NCI-H2081 treated with DMSO at 0.1 percent for 48 hours (cell line): ENCODE measurements at places on chromosomes 11 and 22.

DNA sequence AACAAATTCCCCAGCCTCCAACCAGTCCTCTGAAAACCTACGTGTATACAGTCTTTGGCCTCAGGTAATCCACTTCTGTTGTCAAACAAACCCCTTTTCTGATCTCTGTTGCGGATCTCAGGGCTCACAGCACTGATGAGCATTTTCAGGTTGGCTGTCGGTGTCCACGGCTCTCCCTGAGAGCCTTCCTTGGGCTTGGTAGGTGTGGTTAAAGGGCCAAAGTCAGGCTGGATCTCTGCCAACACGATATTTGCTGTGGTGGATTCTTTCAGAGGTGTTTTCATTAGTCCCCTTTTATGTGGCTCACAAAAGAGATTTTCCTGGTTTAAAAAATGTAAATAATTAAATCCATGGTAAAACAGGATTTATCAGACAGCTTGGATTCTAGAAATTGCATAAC, 2.9 kb downstream of the E2F8 start:
- DNase-seq: no peak

DNA sequence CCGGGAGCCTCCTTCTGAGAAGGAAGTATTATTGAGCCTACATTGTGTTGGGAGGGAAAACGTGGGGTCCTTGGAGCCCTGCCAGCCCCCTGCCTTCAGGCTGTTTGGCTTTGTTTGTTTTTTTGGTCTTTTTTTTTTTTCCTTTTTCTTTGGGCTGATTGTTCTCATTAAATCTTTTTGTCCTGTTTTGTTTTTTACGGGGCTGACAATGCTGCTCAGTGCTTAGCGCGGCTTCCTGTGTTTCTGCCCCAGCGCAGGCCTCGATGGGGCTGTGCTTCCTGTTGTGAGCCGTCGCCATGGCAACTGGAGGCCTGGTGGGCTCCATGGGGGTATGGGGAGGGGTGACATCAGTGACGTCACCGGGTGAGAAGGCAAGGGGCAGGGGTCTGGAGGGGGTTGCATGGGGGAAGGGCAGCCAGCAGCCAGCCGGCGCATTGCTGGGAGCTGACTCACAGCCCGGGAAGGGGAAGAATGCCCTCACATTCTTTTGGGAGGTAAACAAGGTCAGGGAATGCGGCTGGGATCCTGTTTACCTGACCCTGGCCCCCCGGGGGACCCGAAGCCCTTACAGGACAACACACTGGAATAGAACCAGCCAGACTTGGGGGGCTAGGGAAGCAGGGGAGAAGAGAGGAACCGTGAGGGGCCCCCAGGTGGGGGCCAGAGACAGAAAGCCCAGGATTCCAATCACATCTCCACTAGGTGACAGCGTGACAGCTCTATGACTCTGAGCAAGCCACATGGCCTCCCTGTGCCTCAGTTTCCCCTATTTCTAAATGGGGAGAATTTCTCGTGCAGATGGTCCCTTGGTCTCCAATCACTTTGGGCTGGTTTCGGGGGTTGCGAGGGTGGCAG, 22.2 kb upstream of the CBX7 start:
- no peak for DNase-seq

GRCh38 chr11:12120031-12121008, 9.9 kb downstream of the MICAL2 start:
- DNase-seq: no peak

DNA sequence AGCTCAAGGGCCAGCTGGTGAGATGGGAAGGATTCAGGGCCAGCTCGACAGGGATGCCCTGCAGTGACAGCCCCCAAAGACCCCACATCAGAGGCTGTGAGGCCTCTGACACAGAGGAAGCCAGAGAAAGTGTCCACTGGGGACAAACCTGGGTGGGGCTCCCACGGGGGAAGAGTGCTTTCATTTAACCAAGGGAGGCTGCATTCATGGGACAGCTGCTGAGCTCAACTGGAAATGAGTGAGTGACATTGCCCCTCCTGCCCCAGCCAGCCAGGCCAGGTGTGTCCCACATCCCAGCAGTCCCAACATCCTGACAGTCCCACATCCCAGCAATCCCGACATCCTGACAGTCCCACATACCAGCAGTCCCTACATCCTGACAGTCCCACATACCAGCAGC, 61.0 kb downstream of the DHCR7 start:
- no peak for DNase-seq

GRCh38 chr11:116702772-116703385, 69.9 kb downstream of the BUD13 start:
- DNase-seq: no peak

DNA sequence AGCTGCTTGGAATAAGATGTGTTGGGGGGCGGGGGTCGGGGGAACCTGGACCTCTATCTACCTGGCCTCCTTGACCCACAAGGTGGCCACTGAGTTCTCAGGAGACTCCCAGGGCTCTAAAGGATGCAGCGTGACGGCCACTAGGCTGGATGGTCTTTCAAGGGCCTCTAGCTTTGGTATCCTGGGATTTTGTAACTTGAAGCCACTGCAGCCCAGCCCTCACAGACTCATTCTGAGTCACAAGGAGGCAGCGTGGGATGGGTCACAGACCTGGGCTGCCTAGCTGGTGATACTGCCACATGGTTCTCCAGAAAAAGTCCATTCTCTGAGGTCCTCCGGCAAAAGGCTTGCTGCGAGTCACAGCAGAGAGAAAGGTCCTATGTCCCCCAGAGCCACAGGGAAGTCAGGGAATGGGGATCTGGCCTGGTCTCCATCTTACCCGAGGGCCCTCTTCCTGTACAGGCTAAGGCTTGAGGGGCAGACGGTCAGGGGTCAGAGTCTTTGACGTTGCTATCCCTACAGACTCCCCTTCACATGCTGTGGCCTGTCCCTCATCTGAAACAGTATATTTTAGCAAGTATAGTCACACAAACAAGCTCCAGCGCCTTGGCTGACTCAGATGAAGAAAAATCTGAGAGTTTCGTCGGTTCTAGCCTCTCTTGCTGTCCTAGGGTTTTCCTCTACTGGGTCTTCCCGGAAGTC, 52.4 kb downstream of the KCNC1 start:
- no peak for DNase-seq

DNA sequence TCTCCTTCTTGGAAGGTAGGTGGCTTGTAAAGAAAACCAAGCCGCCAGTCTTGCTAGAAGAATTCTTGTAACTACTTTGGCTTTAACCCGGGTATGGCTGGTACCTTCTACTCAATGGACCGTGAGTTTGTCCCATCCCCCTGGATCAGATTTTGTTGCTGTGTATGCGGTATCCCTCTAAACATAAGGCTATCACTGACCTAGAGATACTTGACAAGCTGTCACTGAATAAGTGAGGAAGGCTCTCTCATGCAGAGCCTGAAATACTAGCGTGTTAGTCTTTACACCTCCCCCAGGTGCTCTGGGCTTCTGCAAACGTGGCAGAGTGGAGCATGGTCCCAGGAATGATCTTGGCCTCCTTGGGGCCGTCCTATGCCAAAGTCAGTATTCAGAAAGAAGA, 34.5 kb downstream of the GLB1L2 start:
- no peak for DNase-seq

DNA sequence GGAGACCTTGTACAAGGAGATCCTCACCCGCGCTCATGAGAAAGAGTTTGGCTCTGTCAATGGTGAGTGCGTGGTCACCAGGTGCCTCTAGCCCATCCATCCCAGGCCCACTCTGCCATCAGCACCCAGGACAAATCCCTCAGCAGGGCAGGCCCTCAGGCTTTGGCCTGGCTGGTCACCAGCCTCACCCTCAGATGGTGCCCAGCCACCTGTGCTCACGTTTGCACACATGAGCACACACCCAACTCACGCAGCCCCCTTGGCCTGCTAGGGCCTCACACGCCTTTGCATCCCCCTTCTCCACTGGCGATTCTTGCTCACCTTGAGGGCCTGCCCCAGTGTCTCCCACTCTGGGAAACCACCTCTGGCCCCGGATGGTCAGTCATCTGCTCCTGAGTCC, 4.1 kb upstream of the RAB1B start:
- DNase-seq: no peak

- DNase-seq: no peak
These were observed 3.7 kb upstream of the RIN1 start for GRCh38 chr11:66339686-66340483.

- DNase-seq: no peak
These were observed 38.5 kb downstream of the TRAF6 start for GRCh38 chr11:36471577-36471976.

GRCh38 chr11:116694349-116694725, 78.5 kb downstream of the BUD13 start:
- no peak for DNase-seq

GRCh38 chr11:19906126-19906525, 193.5 kb downstream of the NAV2 start:
- DNase-seq: no peak

- DNase-seq: no peak
These were observed at the start of gene GAL3ST3 for GRCh38 chr11:66048547-66049323. Gene GAL3ST3 (minus strand): TSS chr11:66049161. CDS start chr11:66045415, 3,746 bp downstream.

DNA sequence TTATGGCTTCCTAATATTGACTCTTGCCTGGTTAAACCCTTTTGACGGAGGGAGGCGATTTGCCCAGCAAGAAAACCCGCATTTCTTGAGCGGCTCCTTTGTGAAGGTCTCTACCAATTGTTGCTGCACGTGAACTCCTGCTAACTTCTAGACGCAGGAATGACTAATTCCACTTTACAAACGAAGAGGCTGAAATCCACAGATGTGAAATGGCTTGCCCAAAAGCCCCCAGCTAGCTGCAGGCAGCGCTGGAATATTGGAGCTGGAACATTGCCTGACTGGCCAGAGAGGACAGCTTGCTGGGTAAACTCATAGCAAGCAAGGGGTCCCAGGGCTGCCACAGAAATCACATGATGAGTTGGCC, 542 bp downstream of the GCAT start:
- no peak for DNase-seq

DNA sequence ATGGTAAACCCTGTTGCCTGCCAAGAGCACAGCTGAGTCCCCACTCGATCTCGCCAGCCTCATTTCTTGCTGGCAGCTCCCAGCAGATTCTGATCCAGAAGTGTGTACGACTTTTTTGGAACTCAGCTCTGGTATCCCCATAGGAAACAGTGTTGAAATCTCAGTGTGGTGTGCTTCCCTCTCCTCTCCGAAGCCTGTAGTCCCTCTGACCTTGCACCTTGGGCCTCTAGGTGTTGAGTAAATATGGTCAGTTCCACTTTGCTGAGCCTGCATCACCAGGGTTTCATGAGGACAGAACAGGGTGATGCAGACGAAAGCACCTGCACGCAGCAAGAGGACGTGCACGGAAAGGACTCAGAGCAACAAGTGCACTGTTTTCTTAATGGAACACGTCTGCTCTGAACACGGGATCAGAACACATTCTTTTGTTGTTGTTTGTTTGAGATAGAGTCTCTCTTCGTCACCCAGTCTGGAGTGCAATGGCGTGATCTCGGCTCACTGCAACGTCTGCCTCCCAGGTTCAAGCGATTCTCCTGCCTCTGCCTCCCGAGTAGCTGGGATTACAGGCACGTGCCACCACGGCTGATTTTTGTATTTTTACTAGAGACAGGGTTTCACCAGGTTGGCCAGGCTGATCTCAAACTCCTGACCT, 3.8 kb upstream of the CPT1A start:
- no peak for DNase-seq

GRCh38 chr11:111996129-111996528, 29.1 kb upstream of the DLAT start:
- no peak for DNase-seq

DNA sequence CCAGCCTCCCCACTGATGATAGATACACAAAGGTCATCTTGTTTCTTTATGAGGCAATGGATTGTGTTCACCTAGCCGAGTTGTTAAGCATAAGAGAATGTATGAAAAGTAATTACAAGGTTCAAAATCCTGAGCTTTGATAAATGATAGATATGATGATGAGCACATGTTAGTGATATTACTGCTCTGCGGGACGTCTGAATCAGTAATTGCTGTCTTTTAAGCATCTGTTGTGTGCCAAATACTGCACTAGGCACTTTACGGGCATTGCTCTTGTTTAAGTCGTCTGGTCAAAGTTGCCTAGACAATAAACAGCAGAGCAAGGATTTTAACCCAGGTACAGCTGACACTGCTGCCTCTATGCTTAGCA, 559 bp upstream of the RNF141 start:
- no peak for DNase-seq

GRCh38 chr22:42269432-42270175, 849 bp downstream of the TCF20 start:
- DNase-seq: no peak

GRCh38 chr11:11620921-11621572, 758 bp downstream of the GALNT18 start:
- no peak for DNase-seq

DNA sequence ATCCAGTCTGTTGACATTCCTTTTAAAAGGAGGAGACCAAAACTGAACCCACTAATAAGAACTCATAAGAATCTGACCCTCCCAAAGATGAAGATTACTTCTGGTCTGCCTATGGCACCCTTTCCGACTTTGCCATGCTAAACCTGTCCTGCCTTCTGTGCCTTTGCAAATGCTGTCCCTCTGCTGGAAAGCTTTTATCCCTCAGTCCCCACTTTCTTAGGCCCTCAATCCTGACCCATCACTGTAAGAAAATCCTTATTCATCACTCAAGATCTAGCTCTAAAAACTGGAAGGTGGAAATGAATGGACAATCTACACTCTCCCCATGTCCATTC, 10.4 kb downstream of the MPZL3 start:
- DNase-seq: no peak

GRCh38 chr11:83866655-83867054, 580.5 kb upstream of the CCDC90B start:
- DNase-seq: no peak

DNA sequence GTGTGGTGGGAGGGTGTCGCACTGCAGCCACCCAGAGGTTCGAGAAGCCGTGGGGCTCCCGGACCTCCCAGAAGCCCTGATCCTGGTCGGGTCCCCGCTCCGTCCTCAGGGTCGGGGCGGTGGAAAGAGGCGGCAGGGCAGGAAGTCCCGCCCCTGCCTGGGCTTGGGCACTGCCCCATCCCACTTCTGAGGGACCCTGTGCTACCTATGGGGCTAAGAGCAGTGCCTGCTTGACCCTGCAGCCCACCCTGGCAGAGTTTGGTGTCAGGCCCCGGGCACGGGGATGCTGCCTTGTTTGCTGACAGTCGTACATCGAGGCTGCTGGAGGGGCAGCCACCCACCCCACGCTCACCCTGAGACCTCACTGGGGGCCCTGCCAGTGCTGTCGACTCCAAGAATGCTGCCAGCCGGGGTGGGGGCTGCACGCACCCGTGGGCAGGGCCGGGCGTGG, 19.4 kb downstream of the RNH1 start:
- no peak for DNase-seq
